ENCODE measurements at places on chromosomes 5 and 9.

GRCh38 chr5:61811052-61811451, 479.0 kb downstream of the ZSWIM6 start:
- DNase-seq = no peak

DNA sequence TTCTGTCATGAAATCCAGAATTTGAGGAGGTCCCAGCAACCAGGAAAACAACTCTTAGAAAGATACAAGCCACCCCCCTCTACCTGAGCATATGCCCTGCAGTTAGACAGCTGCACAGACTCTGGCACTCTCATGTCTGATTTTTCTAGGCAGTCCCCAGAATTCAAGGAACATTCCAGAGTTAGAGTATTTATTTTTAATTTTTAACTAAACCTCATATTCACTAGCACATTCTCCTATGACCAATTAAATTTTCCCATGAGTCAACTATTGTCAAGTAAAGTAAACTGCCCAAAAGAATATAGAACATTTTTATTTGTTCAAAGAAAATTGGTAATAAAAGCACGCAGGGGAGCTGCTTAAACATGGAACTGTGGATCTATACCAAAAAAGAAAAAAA, 490.5 kb upstream of the SEMA6A start:
- no peak for DNase-seq

DNA sequence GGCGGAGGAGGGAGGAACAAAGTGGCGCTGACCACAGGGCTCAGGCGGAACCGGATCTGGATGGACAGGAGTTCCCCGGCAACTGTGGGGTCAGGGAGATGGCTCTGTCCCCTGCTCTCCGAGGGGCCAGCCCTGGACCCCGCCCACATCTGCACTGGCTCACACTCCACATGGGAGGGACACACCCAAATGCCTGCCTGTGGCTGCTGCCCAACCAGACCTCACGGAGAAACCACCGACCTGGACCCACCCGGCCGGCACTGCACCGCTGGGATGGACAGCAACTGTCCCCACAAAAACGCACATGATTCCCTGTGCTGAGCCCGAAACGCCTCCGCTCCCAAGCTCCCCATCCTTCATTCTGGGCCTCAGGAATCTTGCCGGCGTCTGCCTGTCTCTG, 4.8 kb downstream of the CCDC187 start:
- no peak for DNase-seq

DNA sequence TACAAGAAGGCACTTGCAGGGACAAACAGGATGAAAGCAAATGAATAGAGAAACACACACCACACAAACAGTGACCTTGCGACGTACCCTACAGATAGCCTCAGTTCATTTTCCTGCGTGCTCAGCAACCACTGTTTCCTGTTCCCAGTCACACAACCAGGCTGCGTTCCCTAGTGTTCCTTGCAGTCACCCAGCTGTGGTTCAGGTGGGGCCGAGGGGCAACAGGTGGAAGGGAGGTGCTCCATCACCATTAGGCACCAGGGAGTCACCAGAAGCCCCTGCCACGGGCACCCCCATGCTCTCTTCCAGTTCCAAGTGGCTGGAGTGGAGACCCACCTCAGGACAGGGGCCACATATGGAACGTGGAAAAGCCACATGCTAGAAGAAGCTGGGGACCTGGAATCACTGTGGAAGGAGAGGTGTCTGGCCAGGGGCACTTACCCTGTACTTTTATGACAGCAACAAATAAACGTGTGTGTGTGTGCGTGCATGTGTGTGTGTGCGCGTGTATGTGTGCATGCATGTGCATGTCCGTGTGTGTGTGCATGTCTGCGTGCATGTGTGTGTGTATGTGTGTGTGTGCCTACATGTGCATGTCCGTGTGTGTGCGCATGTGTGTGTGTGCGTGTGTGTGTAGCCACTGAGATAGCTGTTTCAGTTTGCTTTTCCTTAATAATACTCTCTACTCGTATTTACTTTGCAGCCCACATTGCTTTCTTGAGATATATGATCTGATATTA, 18.8 kb upstream of the FCN2 start:
- DNase-seq = no peak

GRCh38 chr9:37187713-37188439, 67.5 kb downstream of the ZCCHC7 start:
- no peak for DNase-seq

DNA sequence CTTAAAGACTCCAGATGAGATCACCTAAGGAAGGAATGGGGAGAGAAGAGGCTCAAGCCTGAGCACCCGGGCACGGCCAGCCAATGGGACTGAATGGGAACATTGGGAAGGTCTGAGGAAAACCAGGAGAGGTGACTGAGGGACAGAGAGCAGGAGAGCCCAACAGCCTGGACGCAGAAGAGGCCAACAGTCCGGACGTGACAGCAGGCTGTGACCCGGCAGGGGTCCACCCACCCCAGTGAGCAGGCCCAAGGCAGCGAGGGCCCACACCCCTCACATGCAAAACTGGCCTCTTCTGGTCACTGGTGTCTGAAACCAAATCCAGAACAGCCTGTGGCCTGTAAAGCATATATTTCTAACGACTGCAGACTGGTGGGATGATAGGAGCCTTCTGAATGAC, 7.6 kb upstream of the SPTLC1 start:
- DNase-seq = no peak

DNA sequence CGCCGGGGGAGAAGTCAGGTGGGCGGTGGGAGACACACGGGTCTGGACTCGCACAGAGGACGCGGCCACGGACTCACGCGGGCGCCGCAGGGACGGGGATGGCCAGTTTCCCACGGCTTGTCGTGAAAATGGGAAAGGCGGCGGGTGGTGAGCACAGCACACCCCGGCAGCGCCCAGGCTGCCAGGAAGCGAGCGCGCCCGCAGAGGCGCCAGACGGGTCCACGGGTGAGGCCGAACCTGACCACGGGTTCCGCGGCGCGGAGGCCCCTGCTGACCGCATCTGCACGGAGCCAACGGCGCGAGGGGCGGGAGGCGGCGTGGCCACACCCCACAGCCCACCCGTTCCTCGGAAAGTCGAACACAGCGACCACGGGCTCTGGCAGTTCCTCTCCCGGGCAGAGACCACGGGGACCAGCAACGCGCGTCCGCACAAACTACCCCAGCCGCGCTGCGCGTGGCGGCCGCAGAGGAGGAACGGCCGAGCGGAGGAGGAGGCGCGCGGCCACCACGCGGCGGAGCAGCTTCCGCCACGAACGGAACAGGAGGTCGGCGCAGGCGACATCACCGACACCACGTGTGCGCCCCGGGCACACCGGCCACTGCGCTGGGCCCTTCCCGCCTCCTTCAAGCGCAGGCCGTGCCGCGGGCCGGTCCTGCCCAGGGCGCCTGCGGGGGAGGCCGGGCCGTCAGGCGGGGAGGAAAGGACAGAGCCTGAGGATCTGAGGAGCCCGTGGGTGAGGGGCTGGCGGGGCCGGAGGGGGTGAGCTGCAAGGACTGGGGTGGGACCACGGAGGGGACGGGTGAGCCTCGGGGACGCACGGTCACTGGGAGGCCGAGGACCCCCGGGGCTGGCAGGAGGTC, 5.6 kb downstream of the EXD3 start:
- DNase-seq = no peak

DNA sequence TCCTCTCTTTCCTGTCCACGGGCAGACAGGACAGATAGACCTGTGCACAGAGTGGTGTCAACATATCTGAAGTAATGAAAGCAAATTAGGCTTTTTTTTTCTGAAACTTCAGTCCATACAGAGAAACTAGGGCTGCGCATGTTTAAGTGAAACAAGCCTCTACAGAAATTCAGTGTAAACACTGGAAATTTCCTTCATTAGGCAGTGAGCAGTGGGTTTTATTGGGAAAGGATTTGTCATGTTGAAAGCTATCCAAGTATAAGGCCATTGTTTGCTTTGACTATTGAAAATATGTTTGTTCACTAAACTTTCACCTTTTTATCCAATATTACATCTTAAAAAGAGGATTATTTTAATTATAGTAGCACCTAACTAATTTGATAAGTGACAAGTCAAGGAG, 161.2 kb downstream of the AOPEP start:
- DNase-seq = no peak

DNA sequence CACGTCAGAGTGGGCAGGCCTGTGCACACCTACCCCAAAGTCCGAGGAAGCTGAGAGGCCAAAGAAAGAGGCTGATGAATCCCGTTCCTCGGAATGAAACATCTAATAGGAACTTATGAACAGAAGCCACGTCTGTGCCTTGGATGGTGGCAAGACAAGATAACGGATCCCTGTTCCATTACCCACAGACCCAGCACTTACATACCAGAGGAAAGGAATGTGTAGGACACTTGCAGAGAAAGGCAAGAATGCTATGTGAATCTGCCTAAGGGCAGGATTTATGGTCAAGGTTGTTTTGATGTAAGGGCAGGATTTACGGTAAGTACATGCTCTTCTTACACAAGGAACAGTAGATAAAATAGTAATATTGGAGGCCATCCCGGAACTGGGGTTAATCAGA, 93.2 kb downstream of the WDR41 start:
- DNase-seq = no peak

GRCh38 chr9:129669946-129670345, 4.5 kb downstream of the PRRX2 start:
- no peak for DNase-seq

DNA sequence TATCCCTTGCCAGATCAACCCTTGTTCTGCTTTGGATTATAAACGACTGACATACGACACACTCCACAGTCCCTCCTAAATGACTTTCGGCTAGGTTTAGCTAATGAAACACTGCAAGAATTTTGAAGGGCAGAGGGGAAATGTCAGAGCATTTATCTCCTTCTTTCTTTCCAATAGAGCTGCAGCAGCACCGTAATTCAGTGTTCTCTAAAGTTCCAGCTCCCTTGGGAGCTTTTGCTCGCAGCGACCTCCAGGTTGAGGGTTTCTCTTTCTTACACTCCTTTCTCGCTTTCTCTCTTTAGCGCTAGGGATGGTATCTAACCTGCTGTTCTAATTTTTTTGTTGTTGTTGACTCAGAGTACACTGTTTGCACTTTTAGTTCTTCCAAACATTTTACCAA, 467.1 kb upstream of the ST8SIA4 start:
- no peak for DNase-seq

- no peak for DNase-seq
These were observed 87.6 kb downstream of the PIK3R1 start for GRCh38 chr5:68303038-68303738.

- DNase-seq = no peak
These were observed 1.1 kb downstream of the POLR1E start for GRCh38 chr9:37486616-37487548.

- no peak for DNase-seq
These were observed 49.9 kb downstream of the IRX2 start for GRCh38 chr5:2701592-2701991.

GRCh38 chr9:80632041-80632440, 1057.3 kb downstream of the TLE1 start:
- DNase-seq = no peak

DNA sequence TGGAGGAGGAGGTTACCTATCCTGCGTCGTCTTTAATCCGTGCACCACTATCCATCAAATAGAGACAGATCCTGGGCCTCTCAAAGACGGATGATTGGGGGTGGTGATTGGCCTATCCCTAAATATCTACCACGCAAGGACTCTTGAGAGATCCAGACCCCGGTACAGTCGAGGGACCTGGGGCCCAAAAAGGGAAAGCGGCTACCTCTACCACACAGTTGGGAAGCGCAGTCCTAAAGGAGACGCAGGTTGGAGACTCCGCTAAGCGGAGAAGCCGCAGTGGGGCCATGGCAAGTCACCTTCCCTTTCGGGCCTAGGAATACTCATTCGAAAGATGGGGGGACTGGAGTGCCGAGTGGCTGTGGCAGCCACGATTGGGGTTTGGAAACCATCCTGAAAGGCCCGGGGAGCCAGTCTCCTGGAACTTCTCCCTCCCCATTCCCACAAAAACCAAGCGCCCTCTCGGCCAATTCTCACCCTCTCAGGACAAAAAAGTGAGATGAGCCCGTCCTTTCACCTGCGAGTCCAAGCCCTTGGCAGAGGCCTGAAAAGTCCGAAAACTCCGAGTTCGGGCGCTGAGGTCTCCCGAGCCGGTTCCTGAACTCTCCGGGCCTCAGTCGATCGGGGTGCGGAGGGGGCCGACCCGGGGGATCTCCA, 499 bp upstream of the FOXE1 start:
- DNase-seq = no peak

- DNase-seq = no peak
These were observed 252.1 kb downstream of the SMARCA2 start for GRCh38 chr9:2267181-2267745.

DNA sequence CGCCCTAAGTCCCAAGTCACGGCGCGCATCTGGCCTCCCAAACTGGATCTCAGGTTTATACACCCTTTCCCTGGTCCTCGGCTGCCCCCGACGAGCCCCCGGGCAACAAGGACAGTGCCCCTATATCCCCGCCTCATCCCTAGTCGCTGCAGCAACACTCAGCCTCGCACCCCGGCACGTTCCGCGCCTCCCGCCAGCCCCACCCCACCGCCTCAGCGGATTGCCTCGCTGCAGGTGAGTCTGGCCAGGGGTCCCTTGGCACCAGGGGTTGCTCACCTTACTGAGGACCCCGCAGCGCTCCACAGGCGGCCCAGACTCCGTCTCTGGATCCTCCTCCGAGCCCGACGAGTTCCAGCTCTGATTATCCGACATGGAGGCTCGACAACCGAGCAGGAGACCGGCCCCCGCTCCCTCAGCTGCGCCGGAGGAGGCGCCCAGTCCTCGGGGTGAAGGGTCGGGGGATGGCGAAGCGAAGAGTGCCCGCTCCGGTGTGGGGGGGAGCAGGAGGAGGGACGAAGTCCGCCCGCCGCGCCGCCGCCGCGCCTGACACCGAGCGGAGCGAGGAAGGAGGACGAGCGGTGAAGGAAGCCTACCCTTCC, 494 bp downstream of the CERT1 start:
- peak; percentile 30 for DNase-seq

DNA sequence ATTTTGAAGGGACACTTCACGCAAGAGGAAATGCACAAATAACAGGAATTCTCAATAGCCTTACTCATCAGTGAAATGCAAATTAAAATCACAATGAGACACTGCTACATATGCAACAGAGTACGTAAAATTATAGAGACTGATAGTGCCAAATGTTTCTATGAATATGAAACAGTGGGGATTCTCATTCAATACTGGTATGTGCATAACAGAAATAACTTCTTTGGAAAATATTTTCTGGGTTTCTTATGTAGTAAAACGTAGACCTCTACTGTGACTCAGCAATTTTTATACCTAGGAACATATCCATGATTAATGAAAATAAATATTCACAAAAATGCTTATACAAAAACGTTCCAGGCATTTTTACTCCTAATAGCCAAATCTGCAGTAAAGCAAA, 1625.2 kb downstream of the MAT2B start:
- no peak for DNase-seq

DNA sequence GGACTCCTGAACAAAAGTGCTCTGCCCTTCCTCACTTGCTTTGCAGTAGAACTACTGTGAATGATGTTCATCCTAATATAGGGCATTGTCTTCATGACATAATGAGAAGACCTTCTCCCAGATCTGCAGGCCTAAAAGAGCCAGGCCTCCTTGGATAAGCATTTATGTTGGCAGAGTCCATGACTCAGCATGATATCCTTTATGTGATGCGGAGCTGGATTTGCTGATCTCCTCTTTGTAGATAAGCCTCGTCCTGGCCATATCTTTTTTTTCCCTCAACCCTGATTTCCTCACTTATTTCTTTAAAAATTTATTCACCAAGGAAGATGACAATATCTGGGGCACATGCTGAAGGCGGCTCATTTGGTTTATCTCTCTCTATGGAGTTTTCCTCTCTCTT, 62.4 kb upstream of the TAS2R1 start:
- no peak for DNase-seq

GRCh38 chr5:81513473-81513872, 119.5 kb upstream of the ACOT12 start:
- DNase-seq = no peak
